ENCODE measurements at places on chromosomes 5 and 9.

GRCh38 chr5:2465383-2465782 is 286.1 kb downstream of the IRX2 start:
- DNase-seq = no peak

GRCh38 chr5:74182603-74183002 is 457.9 kb downstream of the ENC1 start:
- no peak for DNase-seq

DNA sequence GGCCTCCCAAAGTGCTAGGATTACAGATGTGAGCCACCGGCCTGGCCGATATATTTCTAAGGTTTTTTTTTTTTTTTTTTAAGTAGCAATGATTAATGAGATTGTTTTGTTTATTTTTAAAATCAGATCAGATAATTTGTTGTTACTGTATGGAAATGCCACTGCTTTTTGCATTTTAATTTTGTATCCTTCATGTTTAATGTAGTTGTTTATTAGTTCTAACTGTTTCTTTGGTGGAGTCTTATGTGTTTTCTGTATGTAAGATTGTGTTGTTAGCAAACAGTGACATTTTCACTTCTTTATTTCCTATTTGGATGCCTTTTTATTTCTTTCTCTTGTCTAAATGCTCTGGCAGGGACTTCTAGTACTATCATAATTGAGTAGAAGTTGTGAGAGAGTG is 87.3 kb downstream of the DMXL1 start:
- no peak for DNase-seq

- DNase-seq = no peak
Measured at GRCh38 chr5:124457901-124458300, 288.5 kb downstream of the ZNF608 start.

DNA sequence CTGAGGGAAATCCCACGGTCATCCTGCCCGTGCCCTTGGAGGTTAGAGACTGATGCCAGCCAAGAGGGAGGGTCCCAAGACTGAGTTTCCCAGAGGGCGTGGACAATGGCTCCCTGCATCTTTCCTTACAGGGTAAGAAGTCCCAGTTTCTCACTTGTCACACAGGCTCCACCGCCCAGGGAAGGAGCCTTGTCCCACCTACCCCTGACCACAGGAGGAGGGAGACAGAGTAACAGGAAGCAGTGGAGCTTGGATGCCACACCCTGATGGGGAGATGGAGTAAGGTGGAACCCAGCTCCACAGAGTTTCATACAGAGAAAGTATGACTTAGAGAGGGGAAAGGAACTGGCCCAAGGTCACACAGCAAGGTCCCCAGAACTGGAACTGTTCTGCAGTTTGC is 9.4 kb upstream of the CD74 start:
- DNase-seq = no peak

DNA sequence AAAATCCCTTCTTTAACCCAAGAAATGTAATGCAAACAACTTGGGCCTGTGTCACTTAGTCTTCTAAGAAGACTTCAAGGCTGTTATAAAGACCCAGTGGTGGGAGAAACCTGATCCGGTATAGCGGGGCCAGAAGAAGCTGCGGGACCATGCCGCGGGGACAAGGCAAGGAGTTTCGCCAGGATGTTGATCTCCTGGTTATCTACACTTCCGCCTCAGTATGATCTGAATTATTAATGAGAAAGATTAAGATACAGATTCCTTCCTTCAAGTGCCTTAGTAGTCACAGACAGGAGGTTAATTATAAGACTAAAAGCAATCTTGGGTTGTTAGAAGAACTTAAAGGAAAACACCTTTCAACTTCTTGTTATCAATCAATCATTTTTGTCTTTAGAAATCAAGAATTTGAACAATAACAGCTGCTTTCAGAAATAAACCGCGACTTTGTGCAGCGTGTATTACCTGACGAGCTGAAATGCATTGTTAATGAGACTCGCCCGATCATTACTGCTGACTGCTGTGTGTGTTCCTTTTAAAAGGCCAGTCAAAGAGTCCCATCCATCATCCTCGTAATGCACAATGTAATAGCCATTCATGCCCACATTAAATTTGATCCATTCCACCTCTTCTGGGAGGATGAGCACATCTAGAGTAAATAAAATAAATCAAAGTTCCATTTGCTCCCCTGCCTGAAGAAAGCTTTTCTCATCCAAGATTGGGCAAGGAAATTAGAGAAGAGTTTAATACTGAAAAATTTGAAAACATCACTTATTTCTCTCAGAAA is 22.2 kb downstream of the ERAP1 start:
- DNase-seq = peak; percentile 52

DNA sequence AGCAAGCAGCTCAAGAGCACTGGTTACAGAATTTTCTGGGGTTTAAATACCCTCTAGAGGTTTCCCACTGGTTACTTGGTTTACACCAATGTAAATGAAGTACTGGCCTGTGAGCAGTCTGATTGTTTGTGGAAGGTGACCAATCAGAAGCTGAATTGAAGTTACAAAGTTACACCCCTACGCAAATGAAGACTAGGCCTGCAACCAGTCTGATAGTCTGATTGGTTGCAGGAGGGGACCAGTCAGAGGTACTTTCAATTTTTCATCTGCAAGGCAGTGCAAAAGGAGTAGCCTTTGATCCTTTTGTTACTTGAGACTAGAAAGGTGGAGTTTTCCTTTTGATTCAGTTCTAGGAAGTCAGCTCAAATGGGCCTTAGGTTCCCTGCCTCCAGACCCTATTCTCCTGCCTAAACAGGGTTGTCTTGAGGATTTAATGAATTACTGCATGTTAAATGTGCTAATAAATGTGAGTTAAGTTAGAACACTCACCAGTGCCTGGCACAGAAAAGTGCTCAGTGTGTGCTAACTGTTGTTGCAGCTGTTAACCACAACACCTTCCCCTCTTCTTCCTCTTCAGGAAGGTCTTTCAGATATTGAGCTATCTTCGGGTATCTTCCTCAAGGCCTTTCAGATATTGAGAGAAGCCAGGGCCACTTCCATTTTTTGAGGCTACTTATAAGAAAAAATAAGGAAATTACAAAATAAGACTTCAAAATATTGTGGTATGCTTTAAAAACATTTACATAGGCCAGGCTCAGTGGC is 32.1 kb upstream of the CLINT1 start:
- DNase-seq = no peak

DNA sequence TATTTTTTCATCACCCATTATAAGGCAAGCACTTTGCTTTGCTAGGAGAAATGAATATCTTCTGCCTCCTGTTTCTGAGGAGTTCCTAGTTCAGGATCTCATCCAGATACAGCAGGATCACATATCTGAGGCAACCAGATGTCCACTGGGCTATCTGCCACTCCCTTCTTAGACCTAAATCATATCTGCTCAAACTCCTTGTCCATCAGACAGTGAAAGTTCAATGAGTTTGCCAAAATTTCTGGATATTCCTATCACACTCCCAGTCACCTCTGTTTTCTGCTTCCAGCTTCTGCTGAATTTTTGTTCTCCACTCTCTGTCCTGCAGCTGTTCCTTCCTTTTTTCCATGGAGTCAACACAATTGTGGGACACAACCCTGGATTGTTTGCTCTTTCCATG is 54.2 kb upstream of the BASP1 start:
- no peak for DNase-seq

DNA sequence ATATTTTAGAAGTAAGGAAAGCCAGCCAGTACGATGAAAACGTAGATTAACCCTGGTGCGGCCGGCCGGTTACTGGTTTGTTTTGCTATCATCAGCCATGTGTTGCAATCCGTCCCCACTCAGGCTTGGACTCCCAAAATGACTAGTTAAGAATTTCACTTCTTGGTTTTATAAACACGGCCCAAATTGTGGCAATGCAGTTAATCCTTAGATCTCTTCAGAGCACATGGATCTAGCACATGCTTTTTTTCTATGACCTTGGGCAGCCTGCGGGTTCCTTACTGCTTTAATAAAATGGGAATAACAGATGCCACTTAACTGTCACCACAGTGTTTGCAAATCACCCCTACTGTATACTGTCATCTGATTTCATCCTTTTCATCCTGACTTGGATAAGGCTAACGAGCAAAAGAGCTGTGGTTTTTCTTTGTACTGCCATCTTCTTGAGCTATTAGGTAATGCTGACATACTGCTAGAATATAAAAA is 1.5 kb downstream of the NDFIP1 start:
- DNase-seq = no peak

DNA sequence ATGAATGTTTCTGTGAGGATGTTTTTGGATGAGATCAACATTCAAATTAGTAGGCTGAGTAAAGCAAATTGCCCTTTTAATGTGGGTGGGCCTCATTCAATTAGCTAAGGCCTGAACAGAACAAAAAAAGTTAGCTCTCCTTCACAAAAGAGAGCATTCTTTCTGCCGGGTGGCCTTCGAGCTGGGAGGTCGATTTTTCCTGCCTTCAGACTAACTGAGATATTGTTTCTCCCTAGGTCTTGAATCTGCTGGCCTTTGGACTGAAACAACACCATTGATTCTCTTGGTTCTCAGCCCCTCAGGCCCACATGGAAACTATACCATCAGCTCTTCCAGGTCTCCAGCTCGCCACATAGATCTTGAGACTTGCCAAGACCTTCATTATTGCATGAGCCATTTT is 29.1 kb upstream of the FREM1 start:
- DNase-seq = no peak

DNA sequence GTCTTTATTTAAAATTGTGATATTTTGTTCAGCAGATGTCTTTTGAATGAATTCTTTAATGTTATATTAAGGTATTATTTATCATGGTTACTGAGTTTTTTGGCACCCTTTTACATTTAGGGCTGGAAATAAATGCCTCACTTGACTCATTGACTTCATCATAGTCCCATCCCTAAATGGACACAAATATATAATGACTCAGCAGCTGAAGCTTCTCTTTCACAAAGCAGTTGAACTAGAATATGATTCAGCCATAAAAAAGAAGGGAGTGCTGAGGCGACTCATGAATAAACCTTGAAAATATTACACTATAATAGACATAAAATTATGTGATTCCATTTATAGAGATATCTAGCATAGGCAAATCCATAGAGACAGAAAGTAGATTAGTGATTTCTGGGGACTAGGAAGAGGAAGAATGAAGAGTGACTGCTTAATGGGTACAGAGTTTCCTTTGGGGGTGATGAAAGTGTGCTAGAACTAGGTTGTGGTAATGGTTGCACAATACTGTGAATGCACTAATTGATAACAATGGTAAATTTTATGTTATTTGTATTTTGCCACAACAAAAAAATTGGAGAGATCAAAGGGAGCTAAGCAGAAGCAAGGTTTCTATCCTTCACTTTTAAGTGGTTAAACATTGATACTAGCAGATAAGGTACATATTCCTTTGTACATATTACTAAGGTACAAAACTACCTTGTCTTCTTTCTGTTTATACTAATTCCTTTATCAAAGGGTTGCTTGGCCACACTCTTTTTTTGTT is 449.6 kb downstream of the NTRK2 start:
- no peak for DNase-seq

GRCh38 chr5:124596595-124597421 is 149.6 kb downstream of the ZNF608 start:
- DNase-seq = no peak

- no peak for DNase-seq
Measured at GRCh38 chr5:151058891-151059489, 21.8 kb downstream of the TNIP1 start.

DNA sequence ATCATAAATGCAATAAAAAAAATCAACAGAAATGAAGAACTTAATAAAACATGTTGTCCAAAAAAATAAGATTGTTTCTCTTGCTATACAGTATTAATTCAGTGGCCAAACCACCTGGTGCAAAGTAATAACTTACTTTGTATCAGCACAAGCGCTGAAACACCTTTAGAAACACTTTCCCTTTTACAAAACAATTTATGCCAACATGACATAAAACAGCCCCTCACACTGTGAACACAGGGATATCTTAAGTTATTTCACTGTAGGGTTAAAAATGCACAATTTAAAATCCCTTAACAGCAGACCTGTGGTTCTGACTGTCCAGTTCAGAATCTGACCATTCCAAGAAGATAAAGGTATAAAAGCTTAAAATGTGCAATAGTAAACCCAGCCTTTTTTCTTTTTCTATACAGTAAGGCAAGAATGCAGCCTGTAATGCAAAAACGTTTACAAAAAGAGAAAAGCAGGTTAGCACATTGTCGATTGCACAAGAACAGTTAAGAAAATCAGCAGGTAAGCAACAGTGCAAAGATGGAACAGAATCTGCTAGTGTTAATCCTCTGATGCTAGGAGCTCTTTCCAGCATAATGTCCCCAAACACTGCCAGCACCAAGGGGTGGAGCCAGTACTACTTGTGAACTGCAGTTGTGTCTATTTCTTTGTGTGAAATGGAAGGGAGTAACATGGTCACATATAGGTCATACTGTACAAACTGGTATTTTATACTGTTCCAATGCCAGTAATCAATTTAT is 21.6 kb downstream of the RAB14 start:
- DNase-seq = no peak

- no peak for DNase-seq
Measured at GRCh38 chr9:92614763-92615461, 55.0 kb downstream of the IPPK start.

DNA sequence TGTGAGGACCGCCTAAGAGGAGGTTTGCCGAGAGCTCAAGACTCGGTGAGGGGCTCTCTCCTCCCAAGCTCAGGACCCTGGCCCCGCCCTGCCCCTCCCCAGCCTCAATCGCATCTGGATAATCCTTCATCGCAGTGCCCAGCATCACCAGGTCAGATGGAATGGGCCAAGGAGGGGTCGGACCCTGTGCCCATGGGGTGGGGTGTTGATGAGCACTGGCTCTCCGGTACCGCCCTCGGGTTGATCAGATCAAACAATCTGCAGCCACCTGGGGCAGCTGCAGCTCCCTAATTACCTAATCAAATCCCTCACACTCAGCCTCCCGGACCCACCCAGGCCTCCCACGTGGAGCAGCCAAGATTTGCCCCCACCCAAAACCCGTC is 24.4 kb upstream of the TDRD7 start:
- no peak for DNase-seq

DNA sequence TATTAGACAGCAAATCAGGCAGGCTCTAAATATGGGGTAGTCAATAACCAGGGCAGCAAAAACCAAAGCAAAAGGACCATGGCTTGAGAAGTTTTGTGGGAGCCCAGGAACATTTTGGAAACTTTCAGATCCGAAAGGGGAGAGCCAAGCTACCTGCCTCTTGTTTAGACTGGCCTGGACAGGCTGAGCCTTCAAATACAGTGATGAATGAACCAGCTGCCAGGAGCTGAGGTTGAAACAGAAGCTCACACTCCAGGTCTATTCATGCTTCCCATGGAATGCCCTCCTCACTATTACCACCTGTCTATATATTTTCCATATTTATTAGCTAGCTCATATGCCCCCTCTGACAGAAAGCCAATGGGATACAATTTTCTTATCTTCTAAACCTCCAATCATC is 150.8 kb upstream of the SLC44A1 start:
- no peak for DNase-seq

GRCh38 chr9:130346431-130346830 is 80.9 kb downstream of the HMCN2 start:
- no peak for DNase-seq

All from NCI-H1436 (cell line).